Neural crest cell (in vitro differentiated cells): ENCODE measurements at places on chromosomes 2 and 18.

DNA sequence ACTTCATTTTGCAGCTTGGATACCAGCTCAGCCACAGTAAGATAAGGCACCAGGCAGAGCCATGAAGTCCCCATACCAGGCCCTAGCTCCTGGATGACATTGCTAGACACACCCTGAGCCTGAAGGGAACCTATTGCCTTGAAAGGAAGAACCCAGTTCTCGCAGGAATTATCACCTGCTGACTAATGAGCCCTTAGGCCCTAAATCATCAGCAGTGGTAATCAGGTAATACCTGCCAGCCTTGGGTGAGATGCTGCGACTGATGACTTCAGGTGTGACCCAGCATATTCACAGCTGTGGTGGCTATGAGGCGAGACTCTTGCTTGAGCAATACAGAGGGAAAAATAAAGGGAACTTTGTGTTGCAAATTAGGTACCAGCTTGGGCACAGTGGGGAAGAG is 24.9 kb downstream of the CLK1 start:
- no peak for DNase-seq

- no peak for DNase-seq
Observed at GRCh38 chr2:84942166-84942565, 28.8 kb upstream of the KCMF1 start.

GRCh38 chr2:231037202-231037730 is at the start of gene C2orf72:
Gene C2orf72, plus strand, starts transcription at chr2:231037523. Its CDS starts 43 bp downstream, at chr2:231037566.
- no peak for DNase-seq

DNA sequence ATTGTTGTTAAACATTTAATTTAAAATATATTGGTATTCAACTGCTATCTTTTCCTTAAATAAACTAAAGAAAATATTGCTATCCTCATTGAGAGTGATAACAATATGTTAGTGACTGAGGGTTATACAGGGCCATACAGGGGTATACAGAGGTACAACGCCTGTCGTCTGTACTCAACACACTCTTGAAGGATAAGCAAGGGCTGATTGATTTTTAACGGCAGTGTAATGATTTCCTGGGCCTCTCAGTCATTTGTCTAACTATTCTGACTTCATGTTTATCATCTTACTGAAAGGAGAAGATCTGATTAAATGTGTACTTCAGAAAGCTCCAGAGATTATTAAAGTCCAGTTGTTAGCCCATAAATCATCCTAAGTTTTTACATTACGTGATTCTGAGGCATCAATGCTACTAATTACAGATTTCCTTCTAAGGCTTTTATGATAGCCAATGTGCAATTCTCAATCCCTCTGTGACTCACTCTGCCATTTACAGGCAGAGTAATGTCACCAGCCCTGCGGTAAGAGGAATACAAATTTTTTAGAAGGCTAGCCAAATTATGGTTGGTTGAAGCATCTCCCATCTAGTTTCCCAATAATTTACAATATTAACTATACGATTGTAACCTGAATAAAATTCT is 893.0 kb upstream of the CHAC2 start:
- DNase-seq = no peak

DNA sequence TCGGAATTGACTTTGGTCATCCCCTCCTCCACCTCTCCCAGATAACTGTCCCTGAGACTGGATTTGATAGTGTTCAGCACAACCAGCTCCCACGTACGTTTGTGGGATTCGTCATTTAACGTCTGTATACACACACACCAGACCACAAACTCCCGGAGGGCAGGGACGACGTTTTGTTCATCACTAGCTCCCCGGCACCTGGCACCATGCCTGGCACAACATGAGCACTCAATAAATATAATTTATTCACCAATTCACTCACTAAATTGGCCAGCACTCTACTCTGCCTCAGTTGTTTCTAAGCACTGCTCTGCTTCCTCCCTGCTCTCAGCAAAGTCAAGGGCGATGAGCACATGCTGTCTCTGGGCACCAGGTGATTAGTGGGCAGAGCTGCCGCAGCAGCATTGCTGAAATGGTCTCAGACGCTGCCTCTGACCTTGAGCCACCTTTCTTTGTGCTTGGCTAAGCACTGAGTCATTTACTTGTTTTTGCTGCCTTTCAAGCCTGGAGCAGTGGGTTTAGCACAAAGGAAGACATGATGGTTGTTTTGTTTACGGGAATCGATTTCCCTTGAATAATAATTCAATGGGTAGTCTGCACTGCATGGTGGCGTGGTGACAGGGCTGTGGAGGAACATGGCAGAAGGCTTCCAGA is 19.3 kb upstream of the LOXHD1 start:
- DNase-seq = no peak

GRCh38 chr2:231218366-231218765 is 19.9 kb downstream of the ARMC9 start:
- no peak for DNase-seq

DNA sequence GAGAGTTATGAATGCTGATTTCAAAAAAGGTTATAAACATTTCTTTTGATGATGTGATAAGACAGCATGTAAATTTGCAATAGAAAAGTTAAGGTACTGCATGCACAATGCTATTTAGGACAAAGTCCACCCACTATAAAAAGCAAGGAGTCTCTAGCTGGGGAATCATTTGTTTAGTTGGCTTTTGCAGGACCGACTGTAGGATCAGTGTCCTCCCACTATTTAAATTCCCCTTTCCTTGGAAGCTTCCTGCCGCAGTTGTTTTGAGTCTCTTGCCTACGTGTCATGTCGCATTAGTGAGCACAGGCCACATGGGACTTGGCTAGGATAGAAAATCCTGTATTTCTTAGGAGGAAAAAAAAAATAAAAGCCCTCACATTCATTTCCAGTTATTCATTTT is 13.1 kb downstream of the QPCT start:
- DNase-seq = no peak

- DNase-seq = no peak
Observed at GRCh38 chr2:168355779-168356476, 100.1 kb upstream of the CERS6 start.

DNA sequence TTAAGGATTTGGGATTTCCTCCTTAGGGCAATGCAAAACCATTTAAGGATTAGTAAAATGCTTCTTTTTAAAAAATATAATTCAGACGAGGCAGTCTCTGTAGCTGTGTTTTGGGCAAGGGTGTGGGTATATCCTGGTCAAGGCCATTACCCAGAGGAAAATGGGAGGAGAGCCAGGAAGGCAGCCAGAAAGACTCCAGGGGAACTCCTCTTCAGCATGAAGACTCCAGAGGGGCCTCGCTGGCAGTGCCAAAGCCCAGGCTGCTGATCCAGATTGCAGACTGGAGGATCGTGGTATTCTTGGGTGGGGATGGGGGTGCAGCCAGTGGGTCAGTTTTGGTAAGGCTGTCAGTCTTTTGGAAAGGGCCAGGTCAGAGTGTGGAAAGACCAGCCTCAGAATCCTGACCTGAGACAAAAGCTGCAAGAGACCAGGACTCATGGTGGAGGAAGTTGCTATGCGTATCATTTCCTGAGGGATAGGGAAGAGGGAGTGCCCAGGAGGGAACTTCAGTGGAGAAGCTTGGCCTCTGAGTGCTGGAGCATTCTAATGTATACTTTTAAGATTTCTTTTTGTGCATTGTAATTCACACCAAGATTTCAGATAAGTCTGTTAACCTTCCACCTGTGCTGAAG is 20.9 kb upstream of the RAB11FIP5 start:
- DNase-seq = no peak

DNA sequence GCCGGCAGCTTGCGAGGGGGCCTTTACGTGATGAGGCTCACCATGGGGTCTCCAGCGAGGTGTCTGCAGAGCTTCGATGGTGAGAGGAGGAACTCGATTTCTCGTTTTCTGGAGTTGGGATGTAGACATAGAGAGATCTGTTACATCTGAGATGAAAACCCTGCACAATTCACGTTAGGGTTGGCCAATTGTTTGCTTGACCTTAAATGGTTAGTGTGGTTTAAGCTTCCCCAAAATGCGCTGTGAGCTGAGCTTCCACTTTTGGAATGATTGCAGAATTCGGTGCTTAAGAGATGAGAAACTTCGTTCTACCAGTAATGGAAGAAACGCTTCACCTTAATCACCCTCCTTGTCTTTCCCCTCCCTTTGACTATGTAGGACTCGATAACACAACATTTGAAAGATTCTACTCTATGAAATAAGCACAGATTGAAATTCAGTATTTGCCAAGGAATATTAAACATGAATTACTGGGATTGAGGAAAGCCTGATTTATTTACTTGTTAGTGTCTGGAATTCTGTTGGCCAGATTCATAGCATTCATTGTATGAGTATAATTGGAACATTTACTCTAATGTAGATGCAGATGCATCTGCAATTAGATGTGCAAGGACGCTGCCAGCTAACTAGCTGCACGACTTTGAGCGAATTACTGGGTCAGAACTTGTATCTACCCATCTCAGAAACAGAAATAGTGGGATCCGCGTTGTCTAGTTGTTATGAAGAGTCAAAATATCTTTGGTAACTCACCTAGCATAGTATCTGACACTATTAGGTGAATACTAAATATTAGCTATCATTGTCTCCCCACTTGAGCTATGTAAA is 1.6 kb upstream of the KLF7 start:
- DNase-seq = no peak

DNA sequence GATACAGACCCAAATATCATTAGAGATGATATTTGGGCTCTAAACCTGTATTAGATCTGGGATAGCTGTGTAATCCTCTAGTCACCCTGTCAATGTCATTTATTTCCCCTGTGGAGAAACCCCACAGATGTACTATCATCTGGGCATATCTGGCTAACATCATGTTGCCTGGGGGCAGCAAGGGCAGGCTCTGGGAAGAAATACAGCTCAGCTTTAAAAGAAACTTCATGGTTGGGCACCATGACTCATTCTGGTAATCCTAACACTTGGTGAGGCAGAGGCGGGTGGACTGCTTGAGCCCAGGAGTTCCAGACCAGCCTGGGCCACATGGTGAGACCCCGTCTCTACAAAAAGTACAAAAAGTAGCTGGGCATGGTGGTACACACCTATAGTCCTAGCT is 282.5 kb downstream of the SLC8A1 start:
- no peak for DNase-seq

GRCh38 chr2:158670292-158670691 is 124.8 kb upstream of the DAPL1 start:
- DNase-seq = no peak

GRCh38 chr2:104179644-104180043 is 674.3 kb upstream of the POU3F3 start:
- no peak for DNase-seq

DNA sequence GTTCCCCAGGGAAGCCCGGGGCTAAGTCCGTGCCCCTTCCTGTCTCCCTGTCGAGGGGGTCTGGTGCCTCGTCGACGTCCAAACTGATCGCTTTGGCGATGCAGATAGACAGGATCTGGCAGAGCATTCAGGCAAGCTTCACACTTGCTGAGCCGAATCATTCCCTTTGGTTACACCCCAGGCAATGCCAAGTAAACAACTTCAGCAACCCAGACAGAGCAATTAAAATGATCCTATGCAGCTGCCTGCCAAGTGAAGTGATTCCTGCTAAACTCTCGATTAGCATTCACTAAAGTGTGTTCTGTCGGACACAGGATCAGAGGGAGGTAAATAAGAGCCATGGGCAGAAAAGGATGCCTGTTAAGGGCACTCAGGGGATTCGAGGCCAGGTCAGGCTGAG is 108.2 kb upstream of the RAB12 start:
- DNase-seq = no peak

DNA sequence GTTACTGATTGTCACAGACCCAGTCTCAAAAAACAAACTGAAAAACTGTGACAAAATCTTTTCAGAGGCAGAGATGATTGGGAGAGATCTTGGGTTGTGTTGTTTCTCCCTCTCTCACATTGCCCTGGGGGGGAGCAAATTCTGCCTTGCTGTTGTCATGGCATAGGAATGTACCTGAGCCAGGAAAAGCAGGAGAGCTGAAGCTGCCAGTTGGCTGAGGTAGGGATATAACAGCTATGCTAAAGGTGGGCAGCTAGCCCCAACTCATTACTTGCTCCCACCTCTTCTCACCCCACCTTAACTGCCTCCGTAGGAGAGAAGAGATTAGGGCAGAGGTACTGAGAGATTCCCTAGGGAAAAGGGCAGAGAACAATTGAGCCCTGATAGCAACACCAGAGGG is 299.3 kb downstream of the OSR1 start:
- DNase-seq = no peak

- DNase-seq = no peak
Observed at GRCh38 chr2:212099658-212100057, 438.9 kb downstream of the ERBB4 start.

GRCh38 chr2:151974988-151975387 is 123.9 kb downstream of the CACNB4 start:
- no peak for DNase-seq

- no peak for DNase-seq
Observed at GRCh38 chr2:67295851-67296250, 101.3 kb upstream of the ETAA1 start.

DNA sequence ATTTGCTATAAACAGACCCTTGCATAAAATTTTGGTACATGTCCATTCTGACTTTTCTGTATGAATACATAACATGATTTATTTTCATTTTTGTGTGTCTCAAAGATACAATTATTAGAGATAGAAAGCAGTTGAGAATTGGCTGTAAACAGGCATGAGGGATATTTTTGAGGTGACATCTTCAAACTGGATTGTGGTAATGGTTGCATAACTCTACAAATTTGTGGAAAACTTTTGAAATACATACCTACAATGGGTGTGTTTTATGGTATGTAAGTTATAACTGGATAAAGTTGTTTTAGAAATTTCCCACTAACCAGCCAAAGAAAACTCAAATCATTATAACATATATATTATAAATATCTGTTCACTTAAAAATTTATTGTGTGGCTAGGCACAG is 39.6 kb downstream of the GREB1L start:
- DNase-seq = no peak

DNA sequence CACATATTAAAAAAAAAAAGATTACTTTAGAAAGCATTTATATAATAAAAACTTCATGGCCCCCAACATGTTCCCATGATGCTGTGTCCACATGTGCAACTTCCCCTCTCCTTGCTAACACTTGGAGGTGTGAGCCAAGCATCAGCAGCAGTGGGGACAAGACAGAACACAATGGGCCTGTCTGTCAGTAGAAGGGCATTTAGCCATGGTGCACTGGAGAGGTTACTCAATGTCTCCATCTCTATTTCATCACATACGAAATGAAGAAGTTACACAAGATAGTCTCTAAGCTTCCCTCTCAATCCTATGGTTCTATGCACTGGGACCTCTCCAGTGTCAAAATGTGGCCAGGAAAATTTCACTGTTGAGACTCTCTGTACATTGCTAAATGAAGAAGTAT is 2.5 kb downstream of the VIT start:
- DNase-seq = no peak

GRCh38 chr2:106232638-106233349 is 38.7 kb upstream of the UXS1 start:
- no peak for DNase-seq

DNA sequence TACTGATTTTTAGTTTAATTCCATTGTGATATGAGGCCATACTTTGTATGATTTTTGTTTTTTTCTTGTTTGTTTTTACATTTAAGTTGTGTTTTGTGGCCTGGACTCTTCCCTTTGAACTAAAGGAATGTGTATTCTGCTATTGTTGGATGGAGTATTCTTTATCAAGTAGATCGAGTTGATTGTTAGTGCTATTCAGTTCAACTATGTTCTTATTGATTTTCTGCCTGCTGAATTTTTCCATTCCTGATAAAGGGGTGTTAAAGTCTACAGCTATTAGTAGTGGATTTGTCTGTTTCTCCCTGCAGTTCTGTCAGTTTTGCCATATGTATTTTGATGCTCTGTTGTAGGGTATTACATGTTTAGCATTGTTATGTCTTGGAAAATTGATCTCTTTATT is 14.5 kb downstream of the RNF144A start:
- DNase-seq = no peak
